ENCODE measurements at places on chromosomes 13 and 19.

DNA sequence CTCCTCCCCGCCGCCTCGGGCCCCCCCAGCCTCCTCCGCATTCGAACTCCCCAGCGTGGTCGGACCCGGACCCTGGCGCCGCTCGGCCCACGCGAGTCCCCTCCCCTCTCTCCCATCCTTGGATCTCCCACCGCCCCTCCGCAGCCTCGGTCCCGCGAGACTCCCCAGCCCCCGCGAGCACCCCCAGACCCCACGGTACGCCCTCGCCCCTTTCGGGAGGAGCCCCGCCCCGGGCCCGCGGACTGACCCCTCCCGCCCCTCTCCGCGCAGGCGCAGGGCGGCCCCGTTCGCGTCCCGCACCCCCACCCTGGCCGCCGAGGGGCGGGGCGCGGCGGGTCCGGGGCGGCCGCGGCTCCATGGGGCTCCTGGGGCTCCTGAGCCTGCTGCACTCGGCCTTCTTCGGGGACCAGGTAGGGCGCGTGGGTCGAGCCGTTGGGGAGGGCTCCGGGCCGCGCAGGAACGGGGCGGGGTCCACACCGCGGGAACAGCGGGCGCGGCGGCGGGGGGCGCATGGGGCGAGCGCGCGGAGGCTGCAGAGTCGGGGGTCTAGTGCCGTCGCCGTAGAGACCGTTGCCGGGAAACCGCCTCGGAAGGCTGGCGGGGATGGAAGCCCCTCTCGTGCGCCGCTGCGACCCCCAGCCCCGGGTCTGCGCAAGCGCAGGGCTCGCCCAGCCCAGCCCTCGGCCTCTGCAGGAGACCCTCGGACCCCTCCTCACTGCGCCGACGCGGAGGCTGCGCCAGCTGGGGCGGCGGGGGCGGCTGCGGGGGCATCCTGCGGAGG, 3.8 kb upstream of the APC2 start:
- DNase-seq, result no peak

GRCh38 chr19:6325614-6326013, 7.8 kb downstream of the ACER1 start:
- no peak for DNase-seq

DNA sequence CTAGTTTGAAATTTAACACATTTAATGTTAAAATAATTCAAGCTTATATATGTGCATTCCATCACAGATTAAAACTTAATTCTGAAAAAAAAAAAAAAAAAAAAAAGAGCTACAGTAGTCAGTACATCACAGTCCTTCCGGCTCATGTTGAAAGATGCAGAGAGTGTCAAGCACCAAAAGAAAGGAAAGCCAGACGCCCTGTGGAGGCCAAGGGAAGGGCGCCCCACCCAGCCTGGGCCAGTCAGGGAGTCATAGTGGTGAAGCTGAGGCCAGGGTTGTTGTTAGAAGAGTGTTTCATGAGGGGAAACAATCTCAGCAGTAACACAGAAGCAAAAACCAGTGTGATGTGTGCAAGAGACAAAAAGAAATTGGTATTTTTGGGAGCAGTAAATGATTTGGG, 375.3 kb downstream of the MTUS2 start:
- no peak for DNase-seq

DNA sequence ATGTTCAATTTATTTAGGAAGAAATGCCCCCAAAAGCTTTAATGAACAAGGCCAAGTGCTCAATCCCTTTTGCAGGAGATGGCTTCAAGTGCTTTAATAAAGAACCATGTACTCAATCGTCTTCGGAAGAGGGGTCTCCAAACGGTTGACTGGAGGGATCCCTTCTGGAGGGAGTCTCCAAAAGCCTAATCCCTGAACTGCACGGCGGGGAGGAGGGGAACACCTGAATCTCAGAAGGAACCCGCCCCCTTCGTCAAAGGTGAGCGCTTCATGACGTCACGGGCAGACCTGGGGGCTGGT, 505 bp downstream of the PAF1 start:
- DNase-seq, result no peak

- no peak for DNase-seq
These were observed 13.1 kb downstream of the ACTMAP start for GRCh38 chr19:40737102-40737644.

- DNase-seq, result no peak
These were observed 70.4 kb downstream of the MRPL57 start for GRCh38 chr13:21246761-21247452.

GRCh38 chr19:2719920-2720776, 1.0 kb downstream of the DIRAS1 start:
- DNase-seq, result no peak

DNA sequence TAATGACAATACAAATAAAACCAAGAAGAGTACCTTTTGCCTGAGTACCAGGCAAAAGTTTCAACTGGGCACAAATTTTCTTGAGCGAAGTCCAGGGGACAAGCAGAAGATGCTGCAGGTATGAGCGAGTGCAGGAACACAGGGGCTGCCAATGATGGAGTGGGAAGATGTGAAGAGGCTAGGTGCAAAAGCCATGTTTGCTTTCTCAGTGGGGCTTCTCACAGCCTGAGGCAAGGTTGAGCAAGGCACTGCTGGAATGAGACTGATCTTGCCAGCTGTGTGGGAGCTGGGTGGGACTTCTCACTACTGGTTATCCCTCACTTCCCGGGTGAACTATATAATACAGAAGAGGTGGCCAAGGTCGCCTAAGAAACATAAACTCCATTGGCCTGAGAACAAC, 1200.7 kb downstream of the SLITRK1 start:
- DNase-seq, result no peak

- DNase-seq, result no peak
These were observed 10.2 kb upstream of the FUT2 start for GRCh38 chr19:48685583-48685982.

DNA sequence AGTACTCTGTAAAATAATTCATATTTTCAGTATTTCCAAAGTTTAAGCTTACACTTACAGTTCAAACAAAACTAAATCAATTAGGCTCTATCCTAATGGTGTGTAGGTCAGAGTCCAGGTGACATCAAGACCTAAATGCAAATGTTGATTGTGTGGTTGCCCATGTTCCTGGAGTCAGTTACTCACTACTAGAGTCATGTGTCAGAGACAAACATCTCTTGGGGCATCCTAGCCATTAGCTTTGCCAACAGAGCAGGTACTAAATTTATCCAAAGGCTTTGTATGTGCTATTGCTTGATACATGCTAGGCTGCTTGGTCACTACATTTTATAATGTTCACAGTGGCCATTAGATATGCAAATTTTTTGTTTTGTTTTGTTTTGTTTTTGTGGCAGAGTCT, 11.7 kb downstream of the SPRY2 start:
- DNase-seq, result no peak

DNA sequence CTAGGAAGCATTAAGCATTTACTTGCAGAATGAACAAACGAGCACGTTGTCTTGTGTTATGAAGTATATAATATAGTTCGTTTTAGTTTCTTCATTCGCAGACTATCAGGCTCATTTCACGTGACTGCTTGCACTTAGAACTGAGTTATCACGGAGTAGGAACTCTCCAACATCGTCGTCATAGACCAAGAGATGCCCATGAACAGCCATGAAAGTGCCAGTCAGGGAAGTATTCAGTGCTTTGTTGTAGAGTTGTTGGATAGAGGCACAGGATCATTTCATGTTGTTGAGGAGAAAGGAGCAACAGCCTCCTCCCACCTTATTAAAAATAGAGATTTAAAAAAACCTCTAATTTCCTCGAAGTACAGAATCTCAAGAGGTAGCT, 977 bp upstream of the IL17D start:
- DNase-seq, result no peak

DNA sequence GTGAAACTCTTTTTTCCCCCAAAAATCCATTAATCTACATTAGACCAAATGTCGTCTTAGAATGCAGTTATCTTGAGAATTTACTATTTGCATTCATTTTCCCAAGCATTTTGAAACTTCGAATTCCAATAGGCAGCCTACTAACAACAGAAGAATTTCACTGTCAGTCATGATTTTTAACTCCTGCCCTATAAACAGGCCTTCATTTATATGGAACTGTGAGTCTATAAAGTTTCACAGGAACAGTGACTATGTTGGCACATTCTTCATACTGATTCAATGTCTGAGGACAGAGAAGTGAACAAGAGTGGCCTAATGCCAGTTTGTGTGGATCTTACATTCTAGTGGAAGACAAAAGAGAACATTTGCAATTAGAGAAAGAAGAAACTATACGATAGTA, 198.0 kb downstream of the PCDH17 start:
- no peak for DNase-seq

GRCh38 chr19:47719047-47719859, 6.0 kb downstream of the EHD2 start:
- DNase-seq, result no peak

DNA sequence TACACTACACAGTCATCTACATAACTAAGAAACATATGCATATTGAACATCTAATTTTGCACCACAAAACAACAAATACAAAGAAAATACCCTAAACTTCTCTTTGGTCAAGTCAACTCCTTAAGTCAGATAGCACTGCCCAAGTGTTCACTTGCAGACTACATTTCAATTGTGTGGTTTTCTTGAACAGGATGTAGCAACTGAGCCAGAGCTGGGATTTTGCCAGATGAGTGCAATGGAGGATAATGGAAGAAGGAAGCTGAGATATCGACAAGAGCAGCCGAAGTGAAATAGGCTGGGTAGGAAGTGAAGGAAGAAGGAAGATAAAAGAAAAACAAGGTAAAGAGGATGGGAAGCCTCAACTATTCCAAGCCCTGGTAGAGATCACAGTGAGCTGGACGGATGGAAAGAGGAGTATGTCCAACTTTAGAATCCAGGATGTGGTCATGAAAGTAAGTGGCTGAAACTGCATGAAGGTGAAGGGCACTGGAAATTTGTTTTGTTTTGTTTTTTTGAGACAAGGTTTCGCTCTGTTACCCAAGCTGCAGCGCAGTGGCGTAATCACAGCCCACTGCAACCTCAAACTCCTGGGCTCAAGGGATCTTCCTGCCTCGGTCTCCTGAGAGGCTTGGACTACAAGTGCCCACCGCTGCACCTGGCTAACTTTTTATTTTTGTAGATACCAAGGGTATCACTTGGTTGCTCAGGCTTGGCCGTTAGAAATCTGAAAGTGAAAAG, 15.0 kb downstream of the NUFIP1 start:
- DNase-seq, result no peak

DNA sequence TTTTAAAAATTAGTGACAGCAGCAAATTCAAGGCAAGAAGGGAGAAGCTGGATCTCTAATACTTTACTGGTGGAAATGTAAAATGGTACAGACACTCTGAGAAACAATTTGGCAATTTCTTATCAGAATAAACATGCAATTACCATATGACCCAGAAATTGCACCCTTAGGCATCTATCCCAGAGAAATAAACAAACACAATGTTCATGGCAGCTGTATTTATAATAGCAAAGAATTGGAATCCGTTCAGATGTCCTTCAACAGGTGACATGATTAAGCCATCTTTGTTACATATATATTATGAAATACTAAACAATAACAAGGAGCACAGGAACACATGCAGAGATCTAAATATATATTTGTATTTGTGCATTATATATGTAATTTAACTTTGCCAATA, 756.5 kb downstream of the SLITRK1 start:
- no peak for DNase-seq

GRCh38 chr13:21850013-21851006, 179.4 kb downstream of the FGF9 start:
- no peak for DNase-seq

- DNase-seq, result no peak
These were observed 782 bp upstream of the CA11 start for GRCh38 chr19:48646722-48647216.

GRCh38 chr19:508204-509150, 1.2 kb downstream of the TPGS1 start:
- no peak for DNase-seq

DNA sequence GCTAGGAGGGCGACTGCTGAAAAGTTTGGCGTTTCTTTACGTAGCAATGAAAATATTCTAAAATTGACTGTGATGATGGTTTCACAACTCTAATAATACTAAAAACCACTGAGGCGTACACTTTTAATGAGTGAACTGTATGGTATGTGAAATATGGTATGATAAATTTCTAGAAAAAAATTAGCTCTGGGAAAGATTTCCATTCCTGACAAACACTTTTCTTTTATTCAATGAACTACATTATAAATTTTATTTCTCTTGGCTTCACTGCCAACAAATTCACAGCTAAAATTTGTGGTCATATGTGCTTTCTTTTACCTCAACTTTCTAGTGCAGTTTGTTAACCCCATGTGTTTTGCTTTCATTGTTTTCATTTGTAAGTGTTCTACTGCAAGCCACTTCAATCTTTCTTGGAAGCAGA, 11.1 kb downstream of the ZC3H13 start:
- no peak for DNase-seq

- no peak for DNase-seq
These were observed 210.4 kb upstream of the SOX1 start for GRCh38 chr13:111856571-111856970.

GRCh38 chr19:48988860-48989259, 4.2 kb downstream of the GYS1 start:
- no peak for DNase-seq

DNA sequence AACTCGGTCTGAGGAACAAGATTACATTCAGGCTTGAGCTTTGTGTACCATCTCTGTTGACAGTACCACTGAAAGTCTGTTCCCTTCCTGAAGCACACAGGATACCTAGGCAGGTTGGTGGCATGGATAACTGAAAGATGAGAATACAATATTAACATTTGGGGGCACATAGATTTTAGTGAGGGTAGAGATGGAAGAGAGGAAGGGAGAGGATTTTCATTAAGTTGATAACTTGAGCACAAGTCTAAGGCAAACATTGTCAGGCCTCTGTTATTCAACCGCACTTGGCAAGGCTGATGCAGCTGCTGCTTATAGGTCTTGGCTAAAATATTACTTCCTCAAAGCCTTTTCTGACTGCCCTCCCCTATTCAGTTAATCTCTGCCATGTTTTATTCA, 10.9 kb downstream of the MIR17HG start:
- DNase-seq, result no peak

DNA sequence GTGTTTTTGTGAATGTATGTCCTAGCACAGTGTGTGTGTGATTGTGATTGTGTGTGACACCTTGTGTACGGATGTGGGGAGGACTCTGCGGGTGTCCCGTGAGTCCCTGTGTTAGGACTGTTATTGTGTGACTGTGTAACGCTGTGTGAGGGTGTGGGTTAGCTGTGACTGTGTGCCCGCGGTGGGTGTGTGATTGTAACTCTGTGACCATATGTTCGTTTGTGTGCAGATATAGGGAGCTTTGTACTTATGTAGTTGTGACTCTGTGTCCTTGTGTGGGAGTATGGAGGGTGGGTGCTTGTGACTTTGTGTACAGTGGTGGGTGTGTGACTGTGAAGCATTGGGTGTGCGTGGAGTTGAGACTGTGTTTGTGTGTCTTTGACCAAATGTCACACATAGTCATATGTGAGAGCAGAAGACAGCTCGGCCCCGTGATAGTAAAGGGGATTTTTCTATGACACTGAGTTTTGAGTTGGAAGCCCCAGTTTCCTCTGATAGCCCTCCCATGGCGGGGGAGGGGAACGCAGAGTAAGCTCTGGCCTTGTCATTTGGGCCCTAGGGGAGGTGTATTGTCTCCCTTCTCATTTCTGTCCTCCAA, 949 bp upstream of the ZNF260 start:
- DNase-seq, result no peak

GRCh38 chr13:51542346-51543242, 41.7 kb upstream of the WDFY2 start:
- DNase-seq, result no peak
